ENCODE measurements at places on chromosomes 5 and 9.

GRCh38 chr5:141032626-141033025 is 18.5 kb upstream of the PCDHB1 start:
- no peak for DNase-seq

- DNase-seq = no peak
Observed at GRCh38 chr5:67240846-67241245, 44.2 kb upstream of the CD180 start.

DNA sequence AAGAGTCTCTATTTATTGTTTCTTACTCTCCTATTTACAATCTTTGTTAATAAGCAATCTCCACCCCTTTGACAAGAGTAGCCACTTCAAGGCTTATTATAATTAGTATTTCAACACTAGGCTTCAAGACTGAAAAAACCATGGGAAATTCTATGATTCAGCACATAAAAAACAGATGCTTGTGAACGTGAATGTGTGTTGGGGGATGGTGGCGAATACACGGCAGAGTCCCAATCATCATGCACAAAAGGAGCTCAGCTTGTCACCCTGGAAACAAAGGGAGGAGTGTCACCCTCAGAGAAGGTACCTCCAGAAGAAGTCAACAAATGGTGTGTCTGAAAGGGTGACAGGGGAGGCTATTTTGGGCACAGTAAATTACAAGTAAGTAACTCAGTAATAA is 157.2 kb upstream of the RETREG1 start:
- DNase-seq = no peak

DNA sequence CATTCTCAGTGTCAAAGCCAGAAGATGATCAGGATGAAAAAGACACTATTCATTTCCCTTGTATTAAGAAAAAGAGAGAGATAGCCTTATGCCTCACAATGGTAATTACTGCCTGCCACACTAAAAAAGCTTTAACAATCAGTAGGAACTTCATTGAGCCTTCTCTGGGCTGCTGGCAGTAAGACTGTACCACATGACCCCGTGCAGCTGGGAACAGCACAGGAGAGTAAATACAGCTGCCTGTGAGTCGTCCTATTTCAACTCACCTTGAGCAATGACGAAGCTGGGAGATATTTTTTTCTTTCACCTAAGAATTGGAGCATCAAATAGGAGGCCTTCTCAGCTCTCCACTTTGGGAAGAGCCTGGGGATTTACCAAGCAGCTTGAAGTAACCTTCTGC is 316.3 kb downstream of the GABRB2 start:
- no peak for DNase-seq

Data from stromal cell of bone marrow (primary cell).